NCI-H1048 (cell line): ENCODE measurements at places on chromosomes 11 and 22.

DNA sequence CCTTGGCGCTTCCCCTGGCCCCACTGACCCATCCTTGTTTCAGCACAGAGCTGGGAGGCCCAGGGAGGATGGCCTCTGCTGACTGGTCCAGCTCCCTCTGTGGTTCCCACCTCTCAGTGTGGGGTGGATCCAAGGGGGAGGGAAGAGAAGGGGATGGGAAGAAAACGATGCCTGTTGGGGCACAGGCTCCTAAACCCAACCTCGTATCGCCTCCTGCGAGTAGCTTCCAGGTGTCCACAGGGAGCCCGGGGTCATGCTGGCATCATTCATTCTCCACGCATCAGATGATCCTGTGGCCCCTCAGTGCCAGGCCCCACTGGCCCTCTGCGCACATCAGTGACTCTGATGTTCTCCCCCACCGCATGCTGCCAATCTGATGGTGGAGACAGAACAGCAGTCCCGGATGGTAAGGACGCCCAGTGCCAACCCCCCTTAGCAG lies 5.1 kb downstream of the MYEOV start:
- DNase-seq: no peak

GRCh38 chr11:73510877-73511276 lies 87.0 kb downstream of the FAM168A start:
- no peak for DNase-seq

- no peak for DNase-seq
These were observed 19.7 kb upstream of the ALX4 start for GRCh38 chr11:44329472-44330230.

- DNase-seq: no peak
These were observed 8.7 kb upstream of the PAX6 start for GRCh38 chr11:31819621-31820437.

DNA sequence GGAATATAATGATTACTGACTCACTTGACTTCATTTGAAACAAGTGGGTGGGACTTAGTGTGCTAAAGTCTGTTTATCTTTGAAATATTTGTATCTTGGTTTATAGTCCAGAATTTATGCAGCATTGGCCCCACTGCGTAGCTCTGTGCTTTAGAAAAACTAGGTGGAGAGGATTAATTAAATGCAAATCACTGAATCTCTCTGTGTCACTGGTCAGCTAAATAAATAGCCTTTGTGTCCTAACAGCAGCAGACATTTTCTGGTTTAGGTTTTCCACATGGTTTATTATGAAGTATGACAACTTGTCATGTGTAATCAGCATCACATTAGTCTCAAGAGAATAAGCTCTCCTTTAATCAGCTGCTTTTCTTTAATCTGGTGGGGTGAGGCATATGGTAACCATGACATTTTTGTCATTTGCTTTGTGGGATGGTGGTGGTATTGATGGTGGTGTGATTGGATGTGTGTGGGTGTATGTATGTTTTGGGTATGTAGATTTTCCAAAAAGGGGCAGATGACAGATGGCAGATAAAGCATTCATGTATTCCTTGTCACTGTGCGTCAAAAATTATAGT lies 33.9 kb downstream of the BCL2L13 start:
- DNase-seq: no peak

GRCh38 chr11:112644410-112645131 lies 316.6 kb upstream of the NCAM1 start:
- DNase-seq: no peak

- no peak for DNase-seq
These were observed 80.1 kb downstream of the C2CD3 start for GRCh38 chr11:74090701-74091100.

DNA sequence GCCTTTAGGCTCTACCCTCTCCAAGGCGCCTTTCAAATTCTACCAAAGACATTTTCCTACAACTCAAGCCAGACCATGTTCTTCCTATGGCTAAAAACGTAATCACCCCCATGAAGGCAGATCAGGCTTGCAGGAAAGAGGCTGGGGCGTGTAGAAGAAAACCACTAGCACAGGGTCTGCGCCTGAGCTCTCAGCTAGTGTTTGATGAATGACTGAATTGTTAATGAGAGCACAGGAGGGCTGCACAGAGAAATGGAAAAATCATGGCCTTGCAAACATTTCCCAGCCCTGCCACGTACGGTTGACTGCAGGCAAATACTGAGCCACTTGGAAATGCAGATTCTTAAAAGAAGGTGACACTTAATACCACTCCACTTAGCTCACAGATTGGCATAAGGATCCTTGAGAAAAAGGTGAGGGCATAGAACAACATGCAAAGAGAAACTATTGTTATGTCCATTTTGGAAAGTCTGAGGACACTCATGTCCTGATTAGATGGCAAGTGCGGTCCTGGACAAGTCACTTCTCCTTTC lies 148.6 kb downstream of the NXPE2 start:
- no peak for DNase-seq

- no peak for DNase-seq
These were observed 1.3 kb upstream of the GDPD4 start for GRCh38 chr11:77302752-77303151.

DNA sequence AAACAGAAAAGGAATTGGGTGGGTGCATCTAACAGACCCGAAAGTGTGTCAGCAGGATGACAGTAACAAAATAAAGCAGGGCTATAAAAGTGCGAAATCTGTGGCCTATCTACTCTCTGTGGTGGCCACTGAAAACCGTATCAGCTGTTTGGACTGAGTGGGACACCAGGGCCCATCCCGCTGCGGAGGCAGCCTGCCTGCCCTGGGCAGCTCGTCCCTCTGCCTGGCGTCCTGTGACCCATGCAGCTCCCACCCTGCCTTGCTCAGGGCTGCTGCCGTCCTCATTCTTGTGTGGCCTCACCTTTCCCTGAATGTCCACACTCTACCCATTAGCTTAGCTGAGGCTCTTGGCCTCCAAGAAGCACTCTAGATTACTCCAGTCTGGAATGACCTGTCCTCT lies 30.4 kb downstream of the CARS1 start:
- no peak for DNase-seq

- DNase-seq: no peak
These were observed 206.9 kb downstream of the DBX1 start for GRCh38 chr11:19953336-19953735.

GRCh38 chr11:33779849-33780528 lies 5.7 kb upstream of the FBXO3 start:
- DNase-seq: no peak

- peak; percentile 20 for DNase-seq
These were observed 23.3 kb downstream of the ARL14EP start for GRCh38 chr11:30346068-30346688.

- no peak for DNase-seq
These were observed 179.2 kb downstream of the C11orf91 start for GRCh38 chr11:33521384-33521783.

- DNase-seq: no peak
These were observed 28.5 kb upstream of the PGR start for GRCh38 chr11:101158119-101158518.

DNA sequence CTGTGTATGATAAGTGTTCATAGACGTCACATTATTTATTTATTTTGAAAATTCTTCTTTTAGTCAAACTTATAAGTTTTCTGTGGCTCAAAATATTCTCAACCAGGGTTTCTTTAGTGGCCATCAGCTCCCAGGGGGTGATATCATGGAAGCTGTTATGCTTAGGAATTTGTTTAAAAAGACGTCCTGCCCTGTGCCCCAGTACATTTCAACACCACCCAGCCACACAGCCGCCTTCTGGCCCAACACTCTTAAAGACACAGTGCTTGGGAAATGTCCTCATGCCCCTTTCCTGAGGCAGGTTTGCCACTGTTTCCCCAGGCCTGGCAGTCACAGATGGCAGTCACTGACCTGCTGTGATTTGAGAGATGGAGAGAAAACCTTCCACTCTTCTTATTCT lies 19.9 kb downstream of the TSKU start:
- no peak for DNase-seq

- DNase-seq: no peak
These were observed 115.3 kb upstream of the TBCEL start for GRCh38 chr11:120908461-120909181.

DNA sequence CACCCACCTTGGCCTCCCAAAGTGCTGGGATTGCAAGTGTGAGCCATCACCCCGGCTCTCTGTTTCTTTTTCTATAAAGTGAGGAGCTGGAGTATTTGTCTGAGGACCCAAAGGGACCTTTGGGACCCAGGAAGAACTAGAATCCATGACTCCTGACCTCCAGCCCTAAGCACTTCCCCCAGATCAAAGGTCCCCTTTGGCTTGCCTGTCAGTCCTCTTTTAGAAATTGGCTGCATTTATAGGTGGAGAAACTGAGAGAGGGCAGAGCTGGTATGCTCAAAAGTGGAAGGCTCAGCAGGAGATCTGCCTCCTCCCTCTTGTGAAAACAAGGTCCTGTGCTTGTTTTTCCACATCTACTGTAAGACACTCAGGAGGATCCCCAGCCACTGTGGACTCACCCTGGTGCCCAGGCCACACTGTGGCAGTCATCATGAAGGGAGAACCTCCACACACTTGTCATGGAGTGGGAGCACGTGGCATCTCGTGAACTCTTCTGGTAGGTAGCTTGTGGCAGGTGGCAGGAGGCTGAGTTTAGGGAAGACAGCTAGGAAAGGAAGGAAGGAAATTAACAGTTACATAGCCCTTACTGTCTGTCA lies 12.4 kb upstream of the PLEKHA7 start:
- no peak for DNase-seq

- no peak for DNase-seq
These were observed 102.9 kb upstream of the FGF3 start for GRCh38 chr11:69922015-69922595.

DNA sequence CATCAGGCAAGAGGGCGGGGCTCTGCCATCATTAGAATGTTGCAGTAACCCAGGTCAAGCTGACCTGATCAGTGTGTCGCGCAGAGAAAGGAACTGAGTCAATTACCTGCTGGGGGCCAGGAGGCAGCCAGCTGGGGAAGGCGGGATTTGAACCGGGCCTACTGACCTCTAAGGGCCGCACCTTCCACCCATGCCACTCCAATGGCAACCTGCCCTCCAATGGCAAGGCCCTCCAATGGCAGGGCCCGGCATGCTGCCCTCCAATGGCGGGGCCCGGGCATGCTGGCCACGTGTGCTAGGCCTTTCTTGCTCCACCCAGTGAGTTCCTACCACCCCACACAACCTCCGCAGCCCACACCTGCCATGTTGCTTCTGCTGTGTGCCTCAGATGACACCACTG lies 407.6 kb downstream of the CTTN start:
- no peak for DNase-seq

GRCh38 chr11:60528934-60529333 lies 13.7 kb downstream of the MS4A13 start:
- no peak for DNase-seq

GRCh38 chr22:27097933-27098332 lies 440.5 kb downstream of the MIAT start:
- no peak for DNase-seq

- DNase-seq: no peak
These were observed 5.8 kb upstream of the PPP6R3 start for GRCh38 chr11:68454767-68455166.

DNA sequence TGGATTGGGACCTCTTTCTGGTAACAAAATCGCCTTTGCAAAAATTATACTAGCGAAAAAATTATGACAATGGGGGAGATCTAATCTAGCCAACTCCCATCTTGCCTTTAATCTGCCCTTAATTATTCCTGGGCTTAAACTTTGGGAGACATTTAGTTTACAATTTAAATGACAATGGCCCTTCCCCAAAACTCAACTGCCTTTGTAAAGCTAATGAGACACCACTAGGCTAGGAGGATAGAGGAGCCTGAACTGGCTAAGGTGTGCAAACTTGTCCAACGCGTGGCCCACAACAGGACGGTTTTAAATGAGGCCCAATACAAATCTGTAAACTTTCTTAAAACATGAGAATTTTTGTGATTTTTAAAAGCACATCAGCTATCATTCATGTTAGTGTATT lies 67.3 kb downstream of the RSF1 start:
- no peak for DNase-seq

- no peak for DNase-seq
These were observed 8.0 kb downstream of the RAC2 start for GRCh38 chr22:37235897-37236607.

DNA sequence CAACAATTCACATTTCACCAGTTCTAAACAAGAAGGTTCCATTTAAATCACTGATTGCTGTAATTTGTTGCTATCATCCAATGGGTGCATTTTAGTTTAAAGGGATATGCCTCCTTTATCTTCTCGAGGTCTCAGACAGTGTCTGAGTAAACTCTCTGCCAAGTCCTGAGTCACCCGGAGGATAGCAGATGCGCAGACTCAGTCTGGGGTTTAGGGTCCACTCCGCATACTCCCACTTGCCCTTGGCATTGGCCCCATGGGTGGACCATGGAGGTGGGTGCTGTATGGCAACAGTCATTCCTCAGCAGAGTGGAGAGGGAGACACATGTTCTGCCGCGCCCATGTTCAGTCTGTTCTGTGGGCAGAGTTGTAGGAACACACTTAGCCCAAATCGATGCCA lies 65.4 kb upstream of the CRTAM start:
- no peak for DNase-seq

DNA sequence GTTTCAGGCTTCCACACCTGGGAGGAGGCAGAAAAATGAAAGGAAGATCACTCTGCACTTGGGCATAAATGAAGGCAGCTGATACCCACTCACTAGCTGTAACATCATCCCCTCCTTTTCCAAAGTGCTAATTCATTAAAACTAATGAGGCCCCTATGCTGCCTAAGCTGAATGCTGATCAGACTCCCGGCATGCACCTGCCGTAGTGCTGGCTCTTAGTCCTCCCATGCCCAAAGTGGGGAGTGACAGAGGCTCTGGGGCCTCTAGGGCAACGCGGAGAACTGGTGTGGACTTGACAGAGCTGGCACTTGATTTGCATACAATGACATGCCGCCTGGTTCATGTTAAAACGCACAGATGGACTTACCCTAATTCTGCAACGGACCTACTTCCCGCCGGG lies 96.5 kb upstream of the NCAM1 start:
- no peak for DNase-seq

GRCh38 chr11:3155691-3156258 lies 9.3 kb downstream of the OSBPL5 start:
- DNase-seq: no peak
